ENCODE measurements at places on chromosomes 6 and 20.

DNA sequence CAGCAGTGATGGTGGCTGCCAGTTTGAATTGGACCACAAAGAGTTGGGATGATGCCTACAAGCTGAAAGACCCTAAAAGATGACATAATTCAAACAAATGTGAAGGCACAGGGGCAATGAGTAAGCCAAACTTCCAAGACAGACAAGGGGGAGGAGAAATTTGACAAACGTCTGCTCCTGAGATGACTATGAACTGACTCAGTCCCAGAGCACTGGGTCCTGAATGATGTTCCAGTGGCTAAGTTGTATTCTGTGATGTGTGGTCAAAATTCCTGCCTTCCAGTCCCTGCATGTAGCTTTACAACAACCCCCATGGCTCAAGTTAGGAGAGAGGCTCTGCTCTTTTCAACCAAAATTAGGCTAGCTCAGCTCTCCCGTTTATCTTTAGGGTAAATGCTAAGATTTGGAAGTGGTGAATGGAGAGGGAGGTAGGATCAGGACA lies 86.1 kb upstream of the SIRPA start:
- DNase-seq = no peak

- DNase-seq = no peak
These were observed 363.9 kb downstream of the PREX1 start for GRCh38 chr20:48463916-48464315.

GRCh38 chr20:45329497-45330319 lies 18.5 kb downstream of the SDC4 start:
- DNase-seq = no peak

DNA sequence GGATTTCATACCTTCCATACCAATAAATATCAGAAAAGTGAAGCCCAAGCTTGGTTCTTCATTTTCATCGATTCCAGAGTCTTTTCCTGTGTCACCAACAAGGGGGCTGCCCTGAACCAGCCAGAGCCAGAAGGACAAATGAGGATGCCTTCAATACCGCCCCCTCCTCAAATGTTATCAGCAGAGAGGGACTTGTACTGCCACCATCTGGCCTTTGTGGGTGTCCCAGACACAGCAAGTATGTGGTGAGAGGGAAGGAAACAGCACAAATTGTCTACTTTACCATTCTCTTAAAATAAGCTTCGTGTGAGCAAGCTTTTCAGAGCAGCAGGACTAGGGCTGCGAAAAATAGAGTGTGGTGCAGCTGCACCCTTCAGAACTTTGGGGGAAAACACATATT lies 165.3 kb downstream of the SOBP start:
- no peak for DNase-seq

DNA sequence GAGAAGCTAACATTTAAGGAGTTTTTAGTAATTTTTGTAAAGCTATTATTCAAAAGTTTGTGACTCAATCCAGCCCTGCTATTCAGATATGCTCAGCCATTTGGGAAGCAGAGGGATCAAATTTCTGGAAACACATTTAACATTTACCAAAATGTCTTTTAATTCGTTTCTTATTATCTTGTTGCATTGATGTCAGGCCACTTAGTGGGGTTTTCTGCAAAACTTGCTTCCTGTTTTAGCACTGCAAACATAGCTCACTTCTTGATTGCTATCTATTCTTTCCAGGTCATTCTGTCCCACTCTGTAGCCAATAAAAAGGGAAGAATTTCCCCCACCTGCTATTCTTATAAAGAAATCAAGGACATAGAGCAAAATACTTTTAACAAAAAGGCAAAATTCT lies 176.9 kb upstream of the SUPT3H start:
- no peak for DNase-seq

DNA sequence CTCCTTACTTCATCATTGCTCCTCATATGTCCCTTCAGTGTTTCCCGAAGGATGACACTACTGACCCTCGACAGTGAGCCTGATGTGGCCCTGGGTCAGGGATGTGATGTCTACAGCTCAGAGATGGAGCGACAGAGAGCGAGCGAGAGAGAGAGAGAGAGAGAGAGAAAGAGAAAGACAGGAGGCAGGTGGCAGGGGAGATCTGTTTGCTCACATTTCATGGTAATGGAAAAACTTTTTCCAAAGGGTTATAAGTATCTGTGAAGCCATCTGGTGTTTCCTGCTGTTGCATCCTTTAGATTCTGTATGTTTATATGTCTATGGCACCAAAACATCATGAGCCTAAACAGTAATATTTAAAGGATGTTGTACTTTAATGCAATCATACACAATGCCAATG lies 77.2 kb downstream of the PPP1R3G start:
- DNase-seq = no peak

- no peak for DNase-seq
These were observed 127.8 kb downstream of the SOD2 start for GRCh38 chr6:159565181-159565710.

GRCh38 chr20:61665528-61666470 lies 399.9 kb downstream of the TAF4 start:
- no peak for DNase-seq

Measured in activated naive CD4-positive, alpha-beta T cell treated with anti-CD3 and anti-CD28 coated beads, Interleukin-2, amount 50 U/mL, for 72 hours (primary cell).